D721Med (cell line): ENCODE measurements at places on chromosomes 4 and X.

DNA sequence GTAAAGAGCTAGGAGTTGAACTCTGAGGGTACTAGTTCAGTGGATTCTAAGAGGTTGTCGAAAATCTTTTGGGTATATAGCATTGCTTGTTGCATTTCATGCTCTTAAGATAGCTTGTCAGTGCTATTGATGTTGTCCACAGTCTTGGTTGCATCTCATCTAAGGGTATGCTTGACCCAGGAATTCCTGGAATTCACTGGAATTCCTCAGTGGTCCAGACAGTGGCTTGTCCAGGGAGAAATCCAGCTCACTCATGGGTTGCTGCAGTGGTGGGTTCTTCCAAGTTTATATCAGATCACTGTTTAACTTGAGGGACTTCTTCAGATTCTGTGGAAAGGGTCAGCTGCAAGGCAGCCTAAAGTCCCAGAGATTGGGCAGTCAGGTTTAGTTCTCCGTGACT is 29.8 kb upstream of the SMARCAD1 start:
- no peak for DNase-seq

GRCh38 chr4:722851-723360 is 17.3 kb downstream of the PCGF3 start:
- no peak for DNase-seq

DNA sequence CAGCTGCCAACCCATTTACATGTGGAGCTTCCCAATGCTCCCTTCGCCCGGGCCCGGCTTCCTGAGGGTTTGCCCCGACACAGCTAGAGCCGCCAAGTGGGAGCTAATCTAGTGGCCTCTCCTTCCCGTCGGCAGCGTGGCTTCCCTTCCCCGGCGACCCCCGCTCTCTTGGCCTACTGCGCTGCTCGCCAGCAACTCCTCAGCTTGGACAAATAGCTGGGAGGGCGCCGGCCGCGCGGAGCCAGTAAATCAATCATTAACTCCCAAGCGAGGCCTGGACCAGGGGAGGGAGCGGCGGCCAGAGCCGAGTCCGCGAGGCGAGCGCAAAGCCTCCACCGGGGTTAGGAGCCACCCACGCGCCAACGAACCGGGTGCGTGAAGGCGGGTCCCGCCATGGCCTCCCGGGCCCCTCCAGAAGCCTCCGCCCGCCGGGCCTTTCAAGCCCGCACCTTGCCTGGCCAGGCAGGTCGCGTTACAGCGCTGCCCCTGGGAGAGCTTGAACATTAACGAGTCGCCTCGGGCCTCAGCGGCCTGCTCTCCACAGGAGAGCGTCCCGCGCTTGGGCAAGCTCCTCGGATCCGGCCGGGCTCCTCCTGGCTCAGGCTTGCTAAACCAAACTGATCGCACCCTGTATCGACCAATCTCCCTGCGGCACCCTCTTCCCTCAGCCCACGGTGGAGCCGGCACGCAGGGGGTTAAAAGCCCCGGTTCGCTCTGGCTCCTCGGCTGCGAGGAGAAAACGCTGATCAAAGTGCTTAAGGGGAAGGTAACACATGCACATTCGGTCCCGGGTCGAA is 10.6 kb upstream of the BCOR start:
- no peak for DNase-seq

- DNase-seq = no peak
These were observed 30.7 kb downstream of the ARHGEF9 start for GRCh38 chrX:63754136-63754859.

GRCh38 chr4:101074326-101074725 is 273.0 kb downstream of the PPP3CA start:
- no peak for DNase-seq

DNA sequence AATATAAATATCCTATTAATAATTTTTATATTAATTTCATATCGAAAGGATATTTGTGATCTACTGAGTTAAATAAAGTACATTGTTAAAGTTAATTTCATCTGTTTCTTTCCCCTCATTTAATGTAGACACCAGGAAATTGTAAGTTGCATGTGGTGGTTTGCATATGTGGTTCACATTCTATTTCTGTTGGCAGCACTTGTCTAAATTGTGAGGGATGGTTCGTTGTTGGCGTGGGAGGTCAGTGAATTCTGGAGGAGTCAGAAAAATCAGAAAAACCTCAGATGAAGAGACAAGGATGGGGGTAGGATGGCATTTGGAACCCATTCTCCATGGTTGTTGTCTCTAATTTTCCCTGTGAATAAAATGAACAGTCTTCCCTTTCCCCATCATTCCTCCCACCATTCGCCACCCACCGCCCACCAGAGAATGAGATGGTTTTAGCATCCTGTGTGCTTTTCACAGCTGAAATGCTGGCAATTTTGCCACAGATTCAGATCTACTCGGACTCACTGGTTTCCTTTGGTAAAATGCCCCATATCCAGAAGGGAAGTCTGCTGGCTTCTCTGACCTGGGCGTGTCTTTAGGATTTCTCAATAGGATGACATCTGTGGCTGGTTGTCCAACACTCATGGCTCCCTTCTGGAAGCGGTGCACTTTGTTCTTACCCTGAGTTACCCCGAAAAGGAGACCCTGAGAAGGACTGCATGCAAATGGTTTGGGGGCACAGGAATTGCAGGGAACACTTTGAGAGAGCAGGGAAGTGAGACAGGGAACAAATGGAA is 52.3 kb downstream of the LGI2 start:
- no peak for DNase-seq

GRCh38 chrX:53087388-53087831 is 5.2 kb downstream of the TSPYL2 start:
- no peak for DNase-seq

- DNase-seq = no peak
These were observed 53.4 kb downstream of the CASP6 start for GRCh38 chr4:109649872-109650271.

DNA sequence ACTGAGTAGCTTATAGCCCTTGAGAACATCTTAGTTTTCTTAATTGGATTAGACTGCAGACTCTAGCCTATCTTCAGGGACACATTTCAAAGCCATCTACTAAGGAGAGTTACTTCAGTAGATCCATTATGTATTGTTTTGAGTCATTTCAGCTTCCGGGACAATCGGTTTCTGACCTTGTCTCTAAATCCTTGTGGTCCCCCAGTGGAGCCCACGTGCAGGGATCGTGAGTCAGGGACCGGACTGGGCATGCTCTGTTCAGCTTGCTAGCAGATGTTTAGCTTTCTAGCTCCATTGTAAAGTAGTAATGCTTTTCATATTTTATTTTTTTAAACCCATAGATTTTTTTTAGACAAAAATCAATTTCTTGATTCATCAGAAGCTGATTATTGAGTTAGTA is 211.9 kb upstream of the PRPS2 start:
- DNase-seq = no peak

DNA sequence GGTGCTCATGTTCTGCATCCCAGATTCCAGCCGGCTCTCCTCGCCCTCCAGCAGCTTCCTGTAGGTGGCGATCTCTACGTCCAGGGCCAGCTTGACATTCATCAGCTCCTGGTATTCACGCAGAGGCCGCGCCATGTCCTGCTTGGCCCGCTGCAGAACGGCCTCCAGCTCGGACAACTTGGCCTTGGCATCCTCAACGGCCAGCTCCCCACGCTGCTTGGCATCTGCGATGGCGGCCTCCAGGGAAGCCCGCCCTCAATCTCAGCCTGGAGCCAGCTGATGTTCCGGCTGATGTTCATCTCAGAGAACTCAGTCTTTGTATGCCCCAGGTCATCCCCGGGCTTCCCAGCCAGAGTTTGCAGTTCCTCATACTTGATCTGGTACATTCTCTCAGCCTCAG is 431.8 kb upstream of the DIPK2B start:
- no peak for DNase-seq

GRCh38 chr4:142960126-142960525 is 114.0 kb upstream of the INPP4B start:
- no peak for DNase-seq

DNA sequence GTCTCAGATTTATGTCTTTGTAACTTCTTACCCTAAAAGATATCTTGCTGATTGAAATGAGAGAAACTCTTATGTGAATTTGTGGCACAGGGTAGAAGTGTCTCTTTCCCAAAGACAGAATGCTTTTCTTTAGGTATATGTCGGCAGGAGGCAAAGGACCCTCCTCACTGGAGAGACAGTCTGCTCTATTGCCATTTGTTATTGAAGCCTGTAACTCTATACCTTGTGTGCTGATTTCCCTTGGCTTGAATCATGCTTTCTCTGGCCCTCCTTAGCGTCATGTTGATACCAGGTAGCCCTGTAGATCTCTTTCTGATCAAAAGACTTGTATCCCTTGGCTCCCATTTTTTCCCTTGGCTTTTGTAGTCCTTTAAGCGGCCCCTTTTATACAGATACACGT is 284.3 kb downstream of the CXXC4 start:
- no peak for DNase-seq

- no peak for DNase-seq
These were observed 44.2 kb downstream of the NAP1L5 start for GRCh38 chr4:88653371-88653946.

- no peak for DNase-seq
These were observed 763.7 kb downstream of the DMD start for GRCh38 chrX:32447640-32448039.

- DNase-seq = no peak
These were observed 46.0 kb downstream of the EIF2S3 start for GRCh38 chrX:24100713-24101112.

- DNase-seq = no peak
These were observed at the start of gene GSX2 for GRCh38 chr4:54099748-54100574. TSS of gene GSX2 (plus strand) at chr4:54100163. CDS start at chr4:54100345, 182 bp downstream.

- DNase-seq = no peak
These were observed at the start of gene MGAT4D for GRCh38 chr4:140497747-140498636. TSS of gene MGAT4D (minus strand) at chr4:140498293. CDS start at chr4:140498222, 71 bp downstream.

DNA sequence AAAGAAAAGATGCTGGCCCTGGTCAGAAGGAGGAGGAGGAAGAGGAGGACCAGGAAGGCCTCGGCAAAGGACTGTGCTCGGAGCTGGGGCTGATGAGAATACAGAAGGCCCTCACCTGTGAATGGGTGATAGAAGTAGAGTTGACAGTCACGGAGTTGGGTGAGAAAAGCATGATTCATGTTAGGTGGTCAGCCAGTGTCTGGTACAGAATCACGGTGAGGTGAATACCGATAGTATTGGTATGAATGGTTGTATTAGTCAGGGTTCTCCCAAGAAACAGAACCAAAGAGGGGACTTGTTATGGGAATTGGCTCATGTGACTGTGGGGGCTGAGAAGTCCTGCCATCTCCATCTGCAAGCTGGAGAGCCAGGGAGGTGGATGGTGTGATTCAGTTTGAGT is 32.5 kb upstream of the FAM156A start:
- DNase-seq = no peak

GRCh38 chrX:21723084-21723483 is 34.8 kb downstream of the SMPX start:
- DNase-seq = no peak
